ENCODE measurements at places on chromosomes 6 and 20.
A peak's percentile ranks its signal among the peaks of the same experiment; 100 is the strongest.

- no peak for DNase-seq
Measured at GRCh38 chr20:62448038-62448437, 20.7 kb upstream of the RBBP8NL start.

- no peak for DNase-seq
Measured at GRCh38 chr6:35443341-35444030, 8.7 kb upstream of the FANCE start.

GRCh38 chr6:41056768-41057490 is 3.9 kb downstream of the APOBEC2 start:
- DNase-seq, result no peak

DNA sequence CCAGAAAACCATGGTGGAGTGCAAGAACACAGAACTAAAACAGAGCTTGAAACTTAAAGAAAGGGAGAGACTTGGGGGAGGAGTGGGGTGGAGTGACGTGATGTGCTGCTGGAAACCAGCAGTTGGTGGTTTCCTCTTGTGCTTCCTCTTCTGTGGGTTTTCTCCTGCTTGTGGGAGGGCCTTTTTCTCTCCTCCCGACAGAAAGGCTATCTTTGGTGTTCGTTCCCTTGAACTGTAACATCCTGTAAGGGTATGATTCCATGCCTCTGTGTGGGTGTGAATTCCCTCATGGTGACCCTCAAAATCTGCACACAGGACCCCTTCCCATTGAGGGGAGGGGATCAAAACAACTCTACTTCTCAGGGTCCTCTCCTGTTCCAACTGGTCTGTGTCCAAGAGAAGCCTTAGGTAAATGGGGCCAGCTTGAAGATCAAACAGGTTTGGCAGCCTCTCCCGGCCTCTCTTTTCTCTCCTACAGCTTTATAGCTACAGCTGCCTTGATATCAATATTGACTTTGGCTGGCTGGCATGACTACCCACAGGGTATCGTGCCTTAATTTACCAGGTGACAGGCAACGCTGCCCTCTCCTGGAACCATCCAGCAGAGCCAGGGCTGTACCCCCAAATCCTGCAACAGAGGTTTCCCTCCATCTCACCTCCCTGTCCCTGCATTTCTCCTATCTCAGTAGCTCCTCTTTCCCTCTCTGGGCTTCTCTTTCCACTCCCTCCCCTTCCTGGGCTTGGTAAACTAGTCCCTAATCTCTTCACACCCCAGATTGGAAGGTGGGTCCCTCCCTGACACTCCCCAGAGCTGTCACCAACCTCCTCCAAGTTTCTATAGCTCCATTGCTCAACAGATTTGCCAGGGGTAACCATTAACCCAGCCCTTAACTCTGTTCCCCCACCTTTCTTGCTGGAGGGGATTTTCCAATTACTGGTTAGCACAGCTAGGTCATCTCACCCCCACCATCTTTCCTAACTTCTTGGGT is 1.5 kb upstream of the MSH5 start:
- DNase-seq, result no peak

- no peak for DNase-seq
Measured at GRCh38 chr20:18359854-18360253, 71.5 kb downstream of the ZNF133 start.

DNA sequence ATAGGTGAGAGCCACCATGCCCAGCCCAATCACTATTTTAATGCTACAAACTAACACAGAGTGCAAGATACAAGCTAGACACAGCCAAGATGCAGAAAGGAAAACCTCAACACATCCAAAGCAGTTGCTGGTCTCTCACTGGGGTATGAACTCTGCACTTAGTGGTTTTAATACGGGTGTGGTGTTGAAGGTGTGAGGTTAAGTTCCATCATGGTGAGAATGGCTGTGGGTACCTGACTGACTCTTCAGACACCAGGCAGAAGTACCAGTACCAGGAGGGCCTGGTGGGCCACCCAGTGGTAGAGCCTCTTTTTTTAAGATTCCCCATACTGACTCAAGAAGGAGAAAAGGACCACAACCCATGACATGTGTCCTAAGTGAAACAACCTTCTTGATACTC is 13.0 kb downstream of the GNAS-AS1 start:
- no peak for DNase-seq

DNA sequence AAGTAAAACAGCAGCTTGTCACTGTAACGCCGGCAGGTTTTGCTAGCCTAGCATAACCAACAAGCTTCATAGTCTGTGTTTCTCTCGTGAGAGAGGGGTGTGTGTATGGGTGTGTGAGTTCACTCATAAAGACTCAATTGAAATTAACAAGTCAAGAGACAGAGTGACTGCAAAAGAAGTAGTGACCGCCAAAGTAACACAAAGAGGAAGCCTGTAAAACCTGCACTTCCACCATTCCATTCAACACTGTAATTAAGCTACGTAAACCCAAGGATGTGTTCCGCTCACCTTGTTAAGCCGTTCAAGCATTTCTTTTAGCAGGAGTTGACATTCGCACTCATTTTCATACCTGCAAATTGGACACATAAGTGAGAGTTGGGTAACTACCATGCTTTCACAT is 6.6 kb downstream of the BFSP1 start:
- DNase-seq, result no peak

- peak; percentile 49 for DNase-seq
Measured at GRCh38 chr6:6918216-6918983, 189.4 kb upstream of the RREB1 start.

DNA sequence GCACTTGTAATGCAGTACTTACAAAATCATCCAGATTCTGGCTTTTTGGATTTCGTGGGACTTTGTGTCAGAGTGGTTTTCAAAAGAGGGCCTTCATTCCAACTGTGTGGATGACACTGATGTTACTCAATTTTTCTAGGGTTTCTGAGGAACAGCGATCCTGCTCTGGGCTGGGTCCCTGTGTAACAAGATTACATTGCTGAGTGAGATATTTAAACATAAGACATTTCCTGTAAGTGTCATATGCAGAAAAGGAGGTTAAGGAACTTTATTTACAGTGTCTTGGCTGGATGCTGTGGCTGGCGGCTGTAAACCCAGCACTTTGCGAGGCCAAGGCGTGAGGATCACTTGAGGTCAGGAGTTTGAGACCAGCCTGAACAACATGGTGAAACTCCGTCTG is 6.7 kb downstream of the ZFAND3 start:
- no peak for DNase-seq

DNA sequence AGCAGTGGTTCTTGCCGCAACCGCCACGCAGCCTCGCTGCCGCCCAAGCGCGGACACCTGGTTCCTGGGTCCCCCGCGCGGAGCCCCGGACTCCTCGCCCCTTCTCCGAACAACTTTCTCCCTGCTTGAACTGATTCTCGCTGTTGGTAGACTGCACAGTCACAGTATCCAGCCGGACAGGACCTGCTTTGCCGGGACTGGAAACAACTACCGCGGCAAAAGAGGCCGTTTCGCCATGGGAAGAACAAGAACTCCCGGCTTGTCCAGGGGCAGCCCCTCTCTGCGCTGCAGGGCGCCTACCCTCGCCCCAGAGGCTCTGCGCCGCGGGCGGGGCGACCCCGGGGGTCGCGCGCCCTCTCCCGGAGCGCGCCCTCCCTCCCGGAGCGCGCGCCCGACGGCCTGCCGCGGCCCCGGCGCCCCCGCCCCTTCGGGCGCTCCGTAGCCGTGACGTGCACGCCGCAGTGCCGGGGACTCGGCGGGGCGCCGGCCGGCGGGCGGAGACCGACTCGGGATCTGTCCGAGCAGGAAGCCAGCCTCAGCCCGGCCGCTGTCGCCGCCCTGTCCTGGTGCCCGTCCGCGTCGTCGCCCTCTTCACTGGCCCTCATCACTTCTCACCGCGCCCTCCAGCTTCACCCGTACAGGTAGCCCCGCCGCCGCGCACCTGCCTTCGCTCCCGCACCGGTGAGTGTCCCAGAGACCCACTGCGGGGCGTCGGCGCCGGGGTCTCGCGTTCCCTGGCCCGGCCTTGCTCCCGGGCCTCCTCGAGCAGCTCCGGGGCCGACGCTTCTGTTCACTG is at the start of gene MYO6:
TSS of gene MYO6 (plus strand) at position 497 of the 796 bp plus-strand sequence. CDS start 68,309 bp downstream, outside the sequence.
- DNase-seq, result peak; percentile 53

GRCh38 chr6:52216932-52217575 is 27.2 kb downstream of the IL17F start:
- no peak for DNase-seq

GRCh38 chr20:16580147-16580546 is 6.9 kb upstream of the KIF16B start:
- no peak for DNase-seq
